ENCODE measurements at places on chromosomes 13 and 19.
A peak's percentile ranks its signal among the peaks of the same experiment; 100 is the strongest.

DNA sequence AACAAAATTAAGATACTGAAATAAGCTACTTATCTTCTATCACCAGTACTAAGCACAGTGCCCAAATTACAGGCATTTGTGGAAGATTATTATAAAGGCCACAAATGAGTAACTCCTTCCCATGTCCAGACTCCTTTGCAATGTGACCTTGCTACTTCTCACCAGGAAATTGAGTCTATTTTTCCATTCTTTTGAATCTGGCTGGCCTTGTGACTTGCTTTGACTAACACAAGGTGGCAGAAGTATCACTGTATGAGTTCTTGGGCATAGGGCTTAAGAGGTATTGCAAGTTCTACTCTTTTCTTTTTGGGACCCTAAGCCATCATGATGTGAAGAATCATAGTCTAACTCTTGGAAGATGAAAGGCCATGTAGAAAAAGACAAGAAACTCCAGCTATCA, 49.9 kb downstream of the UGGT2 start:
- no peak for DNase-seq

- DNase-seq = no peak
Measured at GRCh38 chr13:44422755-44423643, 49.4 kb downstream of the SERP2 start.

- no peak for DNase-seq
Measured at GRCh38 chr13:57946361-57946760, 314.8 kb downstream of the PCDH17 start.

DNA sequence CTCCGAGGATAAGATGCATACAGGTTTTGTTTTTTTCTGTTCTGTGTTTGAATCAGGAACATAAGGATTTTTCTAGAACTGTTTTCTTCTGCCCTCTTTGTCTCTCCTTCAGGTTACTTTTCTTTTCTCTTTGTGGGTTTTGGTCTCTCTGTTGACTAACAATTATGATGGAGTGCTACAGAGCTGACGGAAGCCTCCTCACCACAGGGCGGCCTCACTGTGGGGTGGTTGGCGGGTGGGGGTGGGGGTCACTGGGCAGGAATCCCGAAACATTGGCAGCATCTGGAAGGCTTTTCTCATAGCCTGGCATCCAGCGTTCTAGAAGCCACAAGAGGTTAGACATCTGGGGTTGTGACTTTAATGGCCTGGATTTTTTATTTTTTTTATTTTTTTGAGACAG, 12.0 kb upstream of the MATK start:
- DNase-seq = no peak

- peak; percentile 96 for DNase-seq
Measured at GRCh38 chr13:46172531-46172991, 9.4 kb downstream of the LCP1 start.

DNA sequence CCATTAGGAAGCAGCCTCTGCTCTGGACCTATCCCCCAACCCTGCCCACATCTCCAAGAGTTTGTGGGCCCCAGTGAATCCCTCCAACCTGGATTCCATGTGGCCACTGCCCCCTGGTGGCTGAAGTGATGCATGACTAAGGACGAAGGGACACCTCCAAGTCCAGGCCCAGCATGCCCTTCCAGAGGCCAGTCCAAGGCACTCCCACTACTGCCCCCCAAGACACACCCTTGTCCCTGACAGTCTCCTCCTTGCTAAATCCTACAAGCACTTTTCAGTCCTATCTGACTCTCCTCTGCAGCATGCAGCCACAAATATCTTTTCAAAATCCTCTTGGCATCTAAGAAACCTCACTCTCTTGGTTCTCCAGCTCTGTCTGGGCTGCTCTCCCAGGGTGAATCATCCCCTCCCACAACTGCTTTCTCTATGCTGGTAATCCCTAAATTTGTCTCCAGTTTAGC, 33.0 kb downstream of the DEDD2 start:
- peak; percentile 91 for DNase-seq

GRCh38 chr19:30117636-30118145, 175.7 kb downstream of the URI1 start:
- DNase-seq = no peak

DNA sequence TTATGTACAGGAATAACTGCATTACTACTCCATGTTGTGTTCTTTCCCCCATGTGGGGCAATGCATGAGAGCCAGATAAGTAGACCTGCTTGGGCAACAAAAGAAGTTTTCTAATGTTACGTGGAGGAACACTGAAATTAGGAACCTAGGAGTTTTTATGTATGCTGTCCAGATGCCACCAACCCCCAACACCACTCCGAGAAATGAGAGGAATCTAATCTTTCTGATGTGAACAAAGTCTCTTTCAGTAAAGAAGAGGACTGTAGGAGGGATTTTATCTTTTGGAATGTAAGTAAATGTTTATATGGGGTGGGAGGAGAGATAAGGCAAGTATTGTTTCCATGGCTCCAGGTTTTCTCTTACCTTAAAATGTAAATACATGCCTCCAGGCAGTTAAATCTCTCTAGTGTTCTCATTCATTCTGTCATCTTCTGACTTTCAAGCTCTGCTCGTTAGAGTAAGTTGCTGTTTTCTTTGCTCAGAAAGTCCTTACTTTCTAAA, 820.6 kb downstream of the PCDH17 start:
- no peak for DNase-seq

DNA sequence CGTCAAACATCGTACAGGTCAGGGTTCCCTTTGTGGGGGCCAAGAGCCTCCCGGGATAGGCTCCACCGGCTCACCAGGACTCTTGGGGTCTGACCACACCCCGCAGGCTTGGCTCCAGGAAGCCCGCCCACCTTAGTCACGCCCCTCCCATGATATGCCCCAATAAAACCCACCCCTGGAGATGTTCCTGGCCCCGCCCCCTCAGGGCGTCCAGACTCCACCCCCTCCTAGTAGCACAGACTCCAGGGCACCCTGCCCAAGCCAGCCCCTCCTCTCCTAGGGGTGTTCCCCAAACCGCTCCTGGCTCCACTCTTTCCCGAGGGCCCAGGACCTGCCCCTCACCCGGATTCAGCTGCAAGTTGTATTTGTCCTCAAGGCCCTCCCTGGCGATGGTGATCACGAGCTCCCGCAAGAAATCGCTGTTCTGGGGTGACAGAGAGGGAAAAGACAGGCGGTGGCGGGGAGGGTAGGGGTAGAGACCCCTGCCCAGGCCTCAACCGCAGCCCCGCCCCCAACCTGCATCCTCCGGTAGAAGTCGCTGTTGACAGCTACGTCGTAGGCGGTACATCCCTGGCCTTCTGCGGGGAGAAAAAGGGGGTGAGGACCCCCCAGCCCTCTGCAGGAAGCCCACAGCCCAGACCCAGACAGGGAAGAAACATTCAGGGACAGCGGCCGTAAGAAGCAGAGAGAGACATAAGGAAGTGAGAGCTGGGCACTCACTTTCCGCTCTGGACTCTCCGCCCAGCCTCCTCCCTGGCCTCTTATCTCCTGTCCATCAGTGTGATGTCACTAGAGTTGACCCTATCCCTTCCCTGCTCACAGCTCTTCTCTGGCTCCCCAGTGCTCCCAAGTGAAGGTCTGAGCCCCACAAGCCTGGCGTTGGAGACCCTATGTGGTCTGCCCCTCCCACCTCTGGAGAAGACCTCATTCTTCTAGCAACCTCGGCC, 3.9 kb downstream of the PIH1D1 start:
- no peak for DNase-seq

DNA sequence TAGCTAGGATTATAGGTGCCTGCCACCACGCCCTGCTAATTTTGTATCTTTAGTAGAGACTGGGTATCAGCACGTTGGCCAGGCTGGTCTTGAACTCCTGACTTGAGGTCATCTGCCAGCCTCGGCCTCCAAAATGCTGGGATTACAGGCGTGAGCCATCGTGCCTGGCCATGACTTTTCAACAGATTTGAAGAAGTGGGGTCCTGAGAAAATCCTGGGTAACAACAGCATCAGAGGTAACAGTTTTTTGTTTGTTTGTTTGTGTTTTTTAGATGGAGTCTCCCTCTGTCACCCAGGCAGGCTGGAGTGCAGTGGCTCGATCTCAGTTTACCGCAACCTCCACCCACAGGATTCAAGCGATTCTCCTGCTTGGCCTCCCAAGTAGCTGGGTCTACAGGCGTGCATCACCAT, 3.7 kb downstream of the JUNB start:
- no peak for DNase-seq

DNA sequence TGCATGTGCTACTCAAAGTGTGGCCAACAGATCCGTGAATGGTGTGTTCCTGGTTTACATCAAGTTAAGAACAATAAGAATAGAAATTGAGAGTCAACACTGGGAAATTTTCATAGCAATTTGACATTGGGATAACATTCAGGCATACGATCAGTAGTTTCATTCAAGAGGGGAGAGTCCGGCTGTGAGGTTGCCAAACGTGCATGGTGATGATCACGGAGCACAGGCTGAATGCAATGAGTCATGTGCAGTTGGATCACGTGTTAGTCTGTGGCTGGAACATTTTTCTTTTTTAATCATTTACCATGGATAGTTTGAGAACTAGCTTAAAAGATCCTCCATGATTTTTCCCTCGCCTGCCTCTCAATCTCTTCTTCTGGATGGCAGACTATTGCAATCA, 2.5 kb upstream of the DCT start:
- DNase-seq = peak; percentile 1

DNA sequence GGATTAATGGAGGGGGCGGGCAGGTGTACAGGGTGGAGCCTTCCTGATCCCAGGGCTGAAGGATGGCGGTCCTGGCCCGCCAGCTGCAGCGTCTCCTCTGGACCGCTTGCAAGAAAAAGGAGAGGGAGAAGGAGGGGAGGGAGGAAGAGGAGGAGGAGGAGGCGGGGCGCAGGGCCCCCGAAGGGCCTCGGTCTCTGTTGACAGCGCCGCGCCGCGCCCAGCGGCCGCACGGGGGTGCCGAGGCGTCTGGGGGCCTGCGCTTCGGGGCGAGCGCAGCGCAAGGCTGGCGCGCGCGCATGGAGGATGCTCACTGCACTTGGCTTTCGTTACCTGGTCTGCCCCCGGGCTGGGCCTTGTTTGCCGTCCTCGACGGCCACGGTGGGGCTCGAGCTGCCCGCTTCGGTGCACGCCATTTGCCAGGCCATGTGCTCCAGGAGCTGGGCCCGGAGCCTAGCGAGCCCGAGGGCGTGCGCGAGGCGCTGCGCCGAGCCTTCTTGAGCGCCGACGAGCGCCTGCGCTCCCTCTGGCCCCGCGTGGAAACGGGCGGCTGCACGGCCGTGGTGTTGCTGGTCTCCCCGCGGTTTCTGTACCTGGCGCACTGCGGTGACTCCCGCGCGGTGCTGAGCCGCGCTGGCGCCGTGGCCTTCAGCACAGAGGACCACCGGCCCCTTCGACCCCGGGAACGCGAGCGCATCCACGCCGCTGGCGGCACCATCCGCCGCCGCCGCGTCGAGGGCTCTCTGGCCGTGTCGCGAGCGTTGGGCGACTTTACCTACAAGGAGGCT, at the start of gene PPM1N:
TSS of gene PPM1N (plus strand) at position 33 of the 785 bp plus-strand sequence. CDS start at position 63, 30 bp downstream.
- no peak for DNase-seq

DNA sequence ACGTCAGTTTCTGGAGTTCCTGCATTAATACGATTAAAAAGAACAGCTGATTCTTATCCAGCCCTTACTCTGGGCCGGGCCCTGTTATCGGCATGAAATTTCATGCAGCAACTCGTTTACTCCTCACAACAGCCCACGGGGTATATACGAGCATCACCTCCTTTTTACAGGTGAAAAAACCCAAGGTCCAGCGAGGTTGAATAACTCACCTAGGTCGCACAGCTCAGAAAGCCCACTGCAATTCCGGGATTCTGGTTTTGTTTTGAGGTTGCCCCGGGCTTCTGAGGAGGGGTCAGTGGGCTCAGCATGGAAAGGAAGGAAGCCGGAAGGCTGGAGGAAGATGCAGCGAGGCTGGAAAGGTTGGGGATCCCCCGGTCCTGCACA, 577 bp upstream of the ACP7 start:
- no peak for DNase-seq

GRCh38 chr13:34044041-34044440, 226.1 kb downstream of the RFC3 start:
- no peak for DNase-seq

- no peak for DNase-seq
Measured at GRCh38 chr13:113631341-113632095, 26.5 kb downstream of the ATP4B start.

DNA sequence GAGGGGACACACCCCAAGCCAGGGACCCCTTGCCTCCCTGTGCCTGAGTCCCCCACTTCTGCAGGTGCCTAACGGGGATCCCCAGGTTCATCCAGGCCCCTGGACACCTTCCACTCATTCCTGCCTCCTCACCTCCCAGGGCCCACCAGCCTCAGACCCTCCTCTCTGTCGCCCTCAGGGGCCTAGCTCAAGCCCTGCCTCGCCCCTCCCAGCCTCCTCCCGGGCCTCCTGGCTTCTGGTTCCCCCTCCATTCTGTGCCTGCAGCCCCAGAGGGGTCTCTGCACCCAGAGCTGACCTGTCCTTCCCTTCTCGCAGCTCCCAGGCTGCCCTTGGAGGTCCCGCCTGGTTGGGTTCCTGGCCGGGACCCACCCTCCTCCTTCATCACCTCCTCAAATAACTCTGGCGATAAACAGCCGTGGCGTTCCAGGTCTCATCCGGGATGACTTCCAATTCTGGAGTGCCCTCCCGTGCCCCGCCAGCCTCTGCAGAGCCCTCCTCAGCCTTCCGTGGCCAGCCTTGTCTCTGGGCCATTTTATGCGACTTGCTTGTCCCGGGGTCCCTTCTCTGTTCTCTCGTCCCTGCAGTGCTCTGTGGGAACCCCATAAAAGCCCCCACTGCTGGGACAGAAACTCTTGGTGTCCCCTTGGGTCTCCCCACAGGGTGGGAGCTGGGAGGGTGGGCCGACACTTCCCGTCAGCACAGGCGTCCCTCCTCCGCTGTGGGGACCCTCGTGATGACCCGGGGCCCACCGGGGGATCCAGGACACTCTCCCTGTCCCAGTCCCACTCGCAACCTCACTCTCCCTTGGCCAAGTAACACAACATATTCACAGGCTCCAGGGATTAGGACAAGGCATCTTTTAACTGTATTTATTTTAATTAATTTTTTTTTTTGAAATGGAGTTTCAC, 9.2 kb downstream of the JOSD2 start:
- no peak for DNase-seq

DNA sequence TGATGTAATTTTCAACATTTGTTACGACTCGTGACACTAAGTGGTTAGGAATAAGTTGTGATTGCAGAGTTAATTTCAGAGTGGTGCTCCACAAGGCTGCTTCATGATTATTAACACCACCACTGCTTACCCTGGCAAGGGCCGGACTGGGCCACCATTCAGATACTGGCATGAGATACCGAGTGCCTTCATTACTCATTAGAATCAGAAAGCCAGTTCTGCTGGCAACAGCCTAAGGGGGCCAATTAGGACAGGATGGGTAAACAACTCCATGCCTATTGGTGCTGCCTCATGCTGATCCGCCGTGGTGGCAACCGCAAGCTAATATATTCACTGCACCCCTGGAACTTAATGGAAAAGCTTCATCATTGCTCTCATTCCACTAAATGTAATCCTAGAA, 575.1 kb downstream of the EFNB2 start:
- no peak for DNase-seq

- no peak for DNase-seq
Measured at GRCh38 chr19:38989066-38989605, 13.6 kb upstream of the FBXO17 start.

- peak; percentile 58 for DNase-seq
Measured at GRCh38 chr19:18589380-18590272, 1.0 kb downstream of the REX1BD start.

DNA sequence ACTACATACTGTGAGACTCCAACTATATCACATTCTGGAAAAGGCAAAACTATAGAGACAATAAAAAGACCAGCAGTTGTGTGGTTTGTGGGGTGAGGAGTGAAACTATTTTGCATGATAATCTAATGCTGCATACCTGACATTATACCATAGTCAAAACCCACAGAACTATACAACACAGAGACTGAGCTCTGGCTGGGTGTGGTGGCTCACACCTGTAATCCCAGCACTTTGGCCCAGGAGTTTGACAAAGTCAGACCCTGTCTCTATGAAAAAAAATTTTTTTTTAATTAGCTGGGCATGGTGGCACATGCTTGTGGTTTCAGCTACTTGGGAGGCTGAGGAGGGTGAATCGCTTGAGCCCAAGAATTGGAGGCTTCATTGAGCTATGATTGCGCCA, 11.9 kb downstream of the ZNF541 start:
- DNase-seq = no peak

Measured in inflammatory macrophage treated with lipopolysaccharide for 1 hour (primary cell).